Fibroblast of pulmonary artery (primary cell): ENCODE measurements at places on chromosomes 16 and 17.

DNA sequence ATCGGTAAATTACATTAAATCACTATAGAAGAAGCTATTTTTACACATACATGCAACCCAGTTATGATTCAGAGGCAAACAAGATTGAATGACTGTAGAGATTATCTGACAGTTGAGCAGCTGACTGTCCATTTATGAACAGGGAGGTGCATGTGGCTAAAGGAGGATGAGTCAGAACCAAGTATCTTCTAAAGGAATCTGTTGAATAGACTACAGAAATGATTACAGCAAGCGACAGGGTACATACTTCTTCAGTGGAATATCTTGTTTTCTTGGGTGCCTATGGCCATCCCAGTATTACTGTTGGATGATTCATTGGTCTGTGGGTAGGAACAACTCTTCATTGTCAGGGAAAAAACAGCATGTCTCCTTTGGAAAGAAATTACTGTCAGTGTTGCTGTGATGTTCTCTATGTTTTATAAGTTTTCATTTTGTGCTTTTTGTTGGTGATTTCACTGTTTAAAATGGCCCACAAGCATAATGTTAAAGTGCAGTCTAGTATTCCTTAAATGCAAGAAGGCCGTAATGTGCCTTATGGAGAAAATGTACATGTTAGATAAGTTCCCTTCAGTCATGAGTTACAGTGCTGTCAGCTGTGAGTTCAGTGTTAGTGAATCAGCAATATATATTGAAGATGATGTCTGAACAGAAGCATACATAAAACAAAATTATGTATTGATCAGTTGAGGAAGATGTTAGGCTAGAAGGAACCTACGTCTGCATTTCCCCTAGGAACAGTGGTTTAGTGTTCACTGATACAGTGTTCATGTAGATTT, 27.0 kb downstream of the CBFB start:
- DNase-seq, result peak; percentile 84

DNA sequence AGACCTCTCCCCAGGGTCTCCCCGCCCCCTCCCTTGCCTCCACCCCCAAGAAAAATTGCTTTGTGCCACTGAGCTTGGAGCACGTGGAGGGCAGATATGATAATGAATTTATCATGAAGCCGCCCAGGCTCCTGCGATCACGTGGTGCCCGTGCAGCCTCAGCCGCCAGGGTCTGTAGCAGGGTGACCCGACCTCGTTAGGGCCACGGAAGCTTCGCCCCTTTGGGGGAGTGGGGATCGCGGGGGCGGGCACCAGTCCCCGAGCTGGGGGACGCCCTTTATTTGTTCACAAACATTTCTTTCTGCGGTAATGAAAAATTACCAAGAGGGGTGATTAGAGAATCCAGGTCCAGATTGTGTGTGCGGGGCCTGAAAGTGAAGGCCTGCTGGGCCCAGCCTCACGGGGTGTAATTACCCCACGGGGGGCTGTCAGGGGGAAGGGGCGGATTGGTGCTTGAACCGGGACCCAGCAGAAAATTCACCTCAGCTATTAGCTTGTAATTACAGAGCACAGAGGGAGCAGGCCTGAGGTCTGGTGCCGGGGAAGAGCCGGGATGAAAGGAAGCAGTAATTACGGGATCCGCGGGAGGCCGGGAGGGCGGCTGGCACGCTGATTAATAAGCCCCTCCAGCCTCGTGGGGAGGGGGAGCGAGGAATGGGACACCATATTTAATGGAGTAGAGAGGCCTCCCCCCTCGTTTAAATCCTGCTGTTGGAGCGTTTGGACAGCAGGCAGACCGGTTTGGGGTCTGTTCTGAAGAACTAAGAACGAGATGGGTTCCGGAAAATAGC, 13.3 kb downstream of the GSE1 start:
- DNase-seq, result no peak

DNA sequence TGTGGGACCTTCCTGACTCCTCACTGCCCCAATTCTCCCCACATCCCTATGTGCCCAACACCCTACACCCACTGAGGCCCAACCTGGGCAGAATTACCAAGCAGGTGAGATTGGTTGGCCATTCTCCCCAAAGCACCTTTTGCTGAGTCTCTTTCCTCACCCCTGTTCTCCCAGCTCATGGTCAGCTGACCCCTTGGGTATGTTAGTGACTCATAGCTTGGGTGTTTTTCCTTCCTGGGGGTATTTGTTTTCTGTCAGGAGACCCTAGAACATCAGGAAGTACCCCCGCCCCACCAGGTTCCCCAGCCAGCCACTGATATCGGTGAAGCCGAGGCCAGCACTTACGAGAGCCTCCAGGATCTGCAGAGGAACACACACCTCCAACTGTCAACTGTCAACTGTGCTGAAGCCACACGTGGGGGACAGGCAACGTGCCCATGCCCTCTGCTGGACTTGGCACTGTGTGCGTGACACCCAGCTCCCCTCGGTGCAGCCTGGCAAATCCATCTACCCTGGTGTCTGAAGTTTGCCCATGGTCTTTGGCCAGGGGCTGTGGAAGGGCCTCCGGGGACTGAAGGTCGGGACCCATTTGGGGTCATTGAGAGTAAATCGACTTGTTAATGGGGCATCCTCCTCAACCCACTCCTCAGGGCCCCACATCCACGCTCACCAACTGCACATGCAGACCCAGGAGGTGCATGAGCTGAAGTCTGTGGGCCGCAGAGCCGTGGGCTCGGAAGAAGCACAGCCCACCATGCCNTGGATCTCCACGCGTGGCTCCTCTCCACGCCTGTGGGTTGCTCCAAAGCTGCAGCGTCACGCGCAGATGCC, 53.1 kb downstream of the METRNL start:
- no peak for DNase-seq

GRCh38 chr17:80289616-80290015, 29.0 kb downstream of the RNF213 start:
- no peak for DNase-seq

DNA sequence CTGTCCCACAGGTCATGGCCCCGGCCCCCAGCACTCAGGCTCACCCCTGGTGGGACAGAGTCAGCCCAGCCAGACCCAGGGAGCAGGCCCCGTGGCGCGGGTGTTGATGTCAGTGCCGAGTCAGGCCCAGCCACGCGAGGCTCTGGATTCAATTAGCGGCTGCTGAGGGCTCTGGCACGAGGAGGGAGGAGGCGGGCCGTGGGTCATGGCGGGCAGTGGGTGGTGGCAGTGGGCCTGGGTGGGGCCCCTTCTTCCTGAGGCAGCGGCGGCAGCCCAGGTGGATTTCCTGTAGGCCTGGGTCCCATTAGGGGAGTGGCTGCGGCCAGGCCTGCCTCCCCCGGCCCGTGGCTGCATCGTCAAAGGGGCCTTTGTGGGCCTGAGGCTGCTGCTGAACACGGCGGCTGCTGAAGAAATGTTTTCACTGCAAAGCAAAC, 12.9 kb downstream of the VASN start:
- no peak for DNase-seq

- DNase-seq, result no peak
These were observed 30.7 kb downstream of the NFATC3 start for GRCh38 chr16:68115851-68116250.

DNA sequence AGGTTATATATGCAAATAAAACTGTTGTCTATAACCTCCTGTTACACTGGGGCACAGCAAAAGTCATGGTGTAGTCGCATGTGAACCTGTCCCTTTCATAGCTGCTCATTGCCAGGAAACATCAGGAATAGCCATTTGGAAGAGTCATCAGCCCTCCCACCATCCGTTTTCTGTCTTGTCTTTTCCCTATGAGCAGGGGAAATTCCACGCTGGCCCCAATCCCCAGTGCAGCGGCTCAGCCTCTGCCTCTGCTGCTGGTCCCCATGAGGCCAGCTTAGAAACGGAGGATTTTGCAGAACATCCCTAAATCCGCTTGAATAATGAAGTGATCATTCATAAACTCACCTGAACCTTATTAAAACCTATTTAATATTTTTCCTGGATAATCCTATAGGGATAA, 10.5 kb downstream of the MAPT start:
- no peak for DNase-seq

- no peak for DNase-seq
These were observed 3.6 kb downstream of the ZACN start for GRCh38 chr17:76082326-76083251.

DNA sequence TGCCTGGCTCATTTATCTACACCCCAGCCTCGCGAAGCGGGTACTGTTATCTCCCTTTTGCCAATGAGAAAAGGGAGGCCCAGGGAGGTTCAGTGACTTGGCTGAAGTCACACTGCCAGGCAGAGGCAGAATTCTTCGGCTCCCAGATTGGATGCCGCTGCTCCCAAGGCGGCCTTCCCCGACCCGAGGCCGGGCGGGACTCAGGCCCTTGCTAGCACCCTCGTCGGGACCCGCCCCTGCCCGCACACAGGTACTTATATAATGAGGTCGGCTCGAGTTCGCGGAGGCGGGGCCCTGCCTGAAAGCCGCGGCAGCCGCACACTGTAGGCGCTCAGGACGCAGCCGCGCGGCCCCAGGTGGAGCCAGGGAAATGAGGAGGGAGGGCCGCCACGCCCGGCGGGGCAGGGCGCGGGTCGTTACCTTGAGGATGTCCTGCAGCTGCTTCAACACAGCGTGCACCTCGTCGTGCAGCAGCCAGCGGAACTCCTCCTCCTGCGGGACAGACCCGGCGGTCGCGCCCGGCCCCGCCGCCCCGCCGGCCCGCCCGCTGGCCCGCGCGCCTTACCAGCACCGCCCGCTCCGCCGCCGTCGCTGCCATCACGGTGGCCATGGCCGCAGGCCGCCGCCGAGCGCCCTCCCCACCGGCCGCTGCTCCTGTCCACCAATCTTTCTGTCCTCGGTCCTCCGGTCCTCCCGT, at the start of gene ROGDI:
Gene ROGDI (minus strand): TSS at position 672 of the 697 bp plus-strand sequence. CDS start 62 bp downstream, at position 610.
- DNase-seq, result peak; percentile 31

- DNase-seq, result no peak
These were observed 687.7 kb upstream of the RBFOX1 start for GRCh38 chr16:6644916-6645315.

DNA sequence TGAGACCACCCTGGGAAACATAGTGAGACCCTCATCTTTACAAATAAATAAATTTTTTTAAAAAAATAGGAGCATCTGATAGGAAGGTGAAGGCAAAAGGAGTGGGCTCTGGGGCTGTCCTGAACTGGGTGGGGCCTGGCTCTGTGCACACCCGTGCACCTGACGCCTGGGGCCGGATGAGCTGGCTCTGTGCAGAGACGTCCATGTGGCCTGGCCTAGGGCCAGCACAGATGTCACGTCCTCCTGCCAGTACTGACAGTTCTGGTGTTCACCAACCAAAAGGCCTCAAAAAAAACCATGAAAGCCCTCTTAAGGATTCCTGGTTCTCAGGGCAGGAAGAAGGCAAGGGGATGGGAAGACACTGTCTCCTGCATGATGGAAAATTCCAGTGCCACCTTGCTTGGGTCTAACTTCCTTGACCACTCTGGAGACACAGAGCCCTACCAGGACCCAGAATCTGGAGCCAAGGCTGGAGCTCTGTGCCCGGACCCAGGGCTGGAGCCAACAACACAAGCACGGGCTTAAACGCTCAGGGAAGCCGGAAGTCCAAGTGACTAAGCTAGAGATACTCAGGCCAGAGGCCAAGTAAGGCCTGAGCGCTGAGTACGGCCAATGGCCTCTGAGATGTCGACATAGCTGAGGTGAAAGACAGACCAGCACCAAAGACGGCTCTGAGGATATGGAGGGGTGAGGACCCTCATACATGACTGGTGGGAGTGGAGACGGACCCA, 32.9 kb downstream of the COPRS start:
- peak; percentile 48 for DNase-seq

GRCh38 chr16:85515830-85516397, 97.2 kb upstream of the GSE1 start:
- DNase-seq, result no peak

DNA sequence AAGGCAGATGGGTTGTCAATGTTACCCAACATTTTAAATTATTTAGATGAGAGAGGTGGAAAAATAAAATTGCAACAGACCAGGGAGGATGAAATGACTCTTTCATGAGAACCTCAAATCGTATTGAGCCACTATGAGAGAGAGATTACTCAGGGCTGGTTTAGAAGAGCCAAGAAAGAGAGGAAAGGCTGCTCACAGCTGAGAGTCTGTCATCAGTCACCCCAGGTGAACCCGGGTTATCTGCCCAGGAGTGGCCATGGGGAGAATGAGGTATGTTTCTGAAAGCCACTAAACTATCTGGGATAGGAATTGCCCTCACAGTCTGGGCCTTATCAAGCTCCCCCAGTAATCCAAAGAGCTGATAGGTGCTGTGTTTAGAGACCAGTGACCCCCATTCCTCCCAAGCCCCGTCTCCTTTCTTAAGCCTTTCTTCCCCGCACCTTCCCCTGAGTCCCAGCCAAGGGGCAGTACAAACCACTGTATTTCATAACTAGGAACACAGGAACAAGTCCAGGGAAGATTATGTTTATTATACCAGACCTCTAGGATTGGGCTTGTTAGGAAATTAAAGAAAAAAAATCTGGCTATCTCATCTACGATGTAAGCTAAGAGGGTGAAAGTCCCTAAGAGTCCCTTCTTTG, 158.9 kb upstream of the NOL11 start:
- peak; percentile 42 for DNase-seq

DNA sequence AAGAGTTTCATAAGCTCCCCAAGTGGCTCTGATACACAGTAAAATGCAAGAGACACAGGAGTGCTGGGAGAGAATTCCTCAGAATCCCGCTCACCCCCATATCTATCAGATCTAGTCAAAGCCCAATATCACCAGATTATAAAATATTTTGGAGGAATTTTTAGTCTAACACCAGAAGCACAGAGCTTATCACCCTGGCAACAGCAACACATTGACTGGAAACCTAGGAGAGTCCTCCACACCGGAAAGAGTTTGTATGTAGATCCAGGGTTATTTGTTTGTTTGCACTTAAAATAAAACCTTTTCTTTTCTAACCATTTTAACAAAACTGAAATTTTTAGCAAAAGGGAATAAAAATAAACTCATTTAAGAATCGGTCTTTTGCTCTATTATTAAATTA, 7.2 kb downstream of the SOX9 start:
- no peak for DNase-seq

DNA sequence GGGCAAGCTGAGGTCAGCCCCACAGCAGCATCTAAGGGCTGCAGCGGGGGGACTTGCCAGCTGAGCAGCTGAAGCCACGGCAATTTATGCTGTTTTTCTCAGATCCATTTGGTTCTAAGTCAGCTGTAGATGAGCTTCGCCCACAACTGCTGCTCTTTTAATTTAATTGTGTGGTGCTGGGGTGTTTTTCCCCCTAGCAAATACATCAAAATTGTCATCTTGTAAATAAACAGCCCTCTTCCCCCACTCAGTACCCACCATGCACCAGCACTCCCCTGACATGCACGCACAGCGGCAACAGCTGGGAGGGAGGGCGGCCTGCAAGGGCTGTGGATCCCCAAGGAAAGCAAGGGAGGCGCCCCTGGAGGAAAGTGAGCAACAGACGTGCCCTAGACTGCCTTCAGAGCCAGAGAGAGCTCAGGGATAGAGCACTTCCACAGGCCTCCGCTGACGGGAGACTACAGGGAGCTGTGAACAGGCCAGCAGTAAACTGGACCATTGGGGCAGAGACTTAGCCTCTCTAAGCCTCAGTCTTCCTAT, 149.5 kb downstream of the TMEM132E start:
- DNase-seq, result no peak
